Stimulated activated CD4-positive, alpha-beta T cell treated with anti-CD3 and anti-CD28 coated beads, TNF-alpha, amount 100 ng/mL, for 1 hour (primary cell): ENCODE measurements at places on chromosomes 1 and 21.

GRCh38 chr1:39789571-39790110 is 976 bp upstream of the BMP8B start:
- DNase-seq: no peak

- no peak for DNase-seq
Measured at GRCh38 chr1:241411056-241411775, 54.2 kb upstream of the RGS7 start.

- no peak for DNase-seq
Measured at GRCh38 chr21:31339721-31340120, 4.3 kb downstream of the TIAM1 start.

GRCh38 chr21:34992736-34993398 is 56.2 kb downstream of the RUNX1 start:
- DNase-seq: no peak

DNA sequence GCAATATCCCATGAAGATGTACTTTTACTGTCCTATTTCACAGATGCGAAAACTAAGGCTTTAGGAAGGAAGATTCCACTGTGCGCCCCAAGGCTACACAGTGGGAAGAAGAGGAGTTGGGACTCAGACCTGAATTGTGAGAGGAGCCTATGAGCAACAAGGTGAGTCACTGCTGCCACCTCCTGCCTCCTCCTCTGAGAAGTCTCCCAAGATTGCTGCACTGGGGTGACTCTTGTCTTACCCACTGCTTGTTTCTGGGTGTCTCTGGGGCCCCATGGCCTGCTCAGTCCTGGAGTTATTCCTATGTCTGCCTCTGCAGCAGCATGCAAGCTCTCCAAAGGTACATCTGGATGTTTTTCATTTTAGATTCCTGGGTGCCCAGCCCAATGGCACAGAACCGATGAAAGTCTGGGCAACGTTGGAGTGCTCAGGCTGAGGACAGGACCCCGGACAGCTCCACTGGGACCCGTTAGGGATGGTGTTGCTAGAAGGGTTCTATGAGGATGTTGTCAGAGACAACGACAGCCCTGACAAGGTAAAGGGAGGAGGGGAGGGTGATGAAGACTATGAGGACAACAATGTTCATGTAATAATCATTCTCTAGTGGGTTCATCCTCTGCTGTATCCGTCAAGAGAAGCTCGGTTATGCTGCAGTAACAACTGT is 11.0 kb upstream of the C1QA start:
- no peak for DNase-seq

GRCh38 chr1:109478806-109479205 is 4.9 kb upstream of the ATXN7L2 start:
- no peak for DNase-seq

- DNase-seq: no peak
Measured at GRCh38 chr1:168157638-168158037, 20.9 kb upstream of the GPR161 start.

- DNase-seq: no peak
Measured at GRCh38 chr1:219010720-219011119, 163.0 kb upstream of the LYPLAL1 start.

GRCh38 chr1:154552036-154552435 is 6.4 kb downstream of the UBE2Q1 start:
- no peak for DNase-seq

DNA sequence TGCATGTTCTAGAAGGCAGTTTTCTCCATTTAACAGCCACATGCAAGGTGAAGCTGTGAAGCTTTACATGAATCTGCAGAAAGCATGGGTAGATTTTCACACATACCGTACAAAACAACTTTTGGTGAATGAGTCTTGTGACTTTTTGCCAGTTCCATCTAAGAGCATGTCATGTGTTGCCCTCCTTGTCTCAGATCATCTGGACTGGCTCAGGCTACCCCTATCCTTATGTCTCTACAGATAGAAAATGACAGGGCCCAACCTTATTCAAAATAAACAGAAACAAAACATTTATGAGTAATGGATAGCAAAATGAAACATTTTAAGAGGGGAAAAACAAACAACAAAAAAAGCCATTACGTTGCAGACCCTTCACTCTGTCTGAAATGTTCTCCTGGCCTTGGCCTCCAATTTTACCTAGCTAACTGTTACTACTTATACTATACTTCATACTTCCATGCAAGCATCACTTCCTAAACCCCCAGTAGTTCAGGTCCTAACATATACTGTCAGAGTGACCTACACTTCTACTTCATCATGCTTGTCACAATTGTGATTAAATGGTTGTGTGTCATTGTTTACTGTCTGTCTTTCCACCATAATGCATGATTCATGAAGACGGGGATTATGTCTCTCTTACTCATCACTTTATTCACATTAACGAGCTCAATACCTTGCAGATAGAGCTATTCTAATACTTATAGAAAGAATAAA is 39.0 kb downstream of the LRRC8C start:
- DNase-seq: no peak

DNA sequence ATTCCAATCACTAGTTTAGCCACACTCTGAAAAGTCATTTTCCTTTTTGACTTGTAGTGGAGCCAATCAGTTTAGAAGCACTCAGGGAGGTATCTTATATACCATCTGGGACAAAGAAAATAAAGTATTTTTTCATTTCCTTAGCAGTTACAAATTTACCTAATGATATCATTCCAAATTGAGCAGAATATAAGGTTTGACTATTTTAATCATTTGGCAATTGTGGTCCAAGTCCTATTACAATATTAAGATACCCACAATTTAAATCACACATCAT is 170.6 kb downstream of the LTN1 start:
- no peak for DNase-seq

GRCh38 chr1:166597516-166597915 is 241.8 kb upstream of the POGK start:
- DNase-seq: no peak

- DNase-seq: no peak
Measured at GRCh38 chr1:30757352-30758120, at the start of gene LAPTM5. TSS of gene LAPTM5 (minus strand) at chr1:30757774. CDS start at chr1:30757745, 29 bp downstream.

- peak; percentile 20 for DNase-seq
Measured at GRCh38 chr1:84772428-84772943, 82.2 kb upstream of the SSX2IP start.

DNA sequence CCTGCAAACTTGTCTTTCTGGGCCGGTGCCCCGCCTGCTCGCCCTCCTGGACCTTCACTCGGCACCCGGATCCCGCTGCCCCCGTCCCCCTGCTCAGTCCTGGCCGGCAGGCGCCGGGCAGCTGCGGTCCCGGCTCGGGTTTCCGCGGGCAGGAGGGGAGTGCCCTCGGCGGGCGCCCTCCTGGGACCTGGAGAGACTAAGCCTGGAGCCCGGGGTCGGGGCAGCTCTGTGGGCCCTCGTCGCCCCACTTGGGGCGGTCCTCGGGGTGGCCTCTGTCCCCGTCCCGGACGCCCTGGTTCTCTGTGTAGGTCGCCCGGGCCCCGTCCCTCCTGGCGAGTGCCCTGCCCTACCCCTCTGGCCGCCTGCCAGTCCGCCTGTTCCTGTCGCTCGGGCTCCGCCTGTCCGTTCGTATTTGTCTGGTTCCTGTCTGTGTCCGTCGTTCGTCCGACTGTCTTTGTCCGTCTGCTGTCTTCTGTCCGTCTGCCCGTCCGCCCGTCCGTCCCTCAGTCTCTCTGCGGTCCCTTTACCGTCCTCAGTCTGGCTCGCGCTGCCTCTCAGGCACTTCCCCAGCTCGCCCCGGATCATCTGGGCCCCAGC is 490 bp downstream of the SERINC2 start:
- DNase-seq: no peak

- no peak for DNase-seq
Measured at GRCh38 chr1:159933347-159933746, 8.0 kb upstream of the TAGLN2 start.

- DNase-seq: no peak
Measured at GRCh38 chr1:19769211-19769932, 30.3 kb downstream of the TMCO4 start.

- no peak for DNase-seq
Measured at GRCh38 chr1:188224263-188224662, 1395.5 kb downstream of the PLA2G4A start.
